ENCODE measurements at places on chromosomes 2 and 18. TPM values are rescaled to one million over a fixed set of nuclear protein-coding genes. Genes with fewer than 3 reads are reported as not detected.

DNA sequence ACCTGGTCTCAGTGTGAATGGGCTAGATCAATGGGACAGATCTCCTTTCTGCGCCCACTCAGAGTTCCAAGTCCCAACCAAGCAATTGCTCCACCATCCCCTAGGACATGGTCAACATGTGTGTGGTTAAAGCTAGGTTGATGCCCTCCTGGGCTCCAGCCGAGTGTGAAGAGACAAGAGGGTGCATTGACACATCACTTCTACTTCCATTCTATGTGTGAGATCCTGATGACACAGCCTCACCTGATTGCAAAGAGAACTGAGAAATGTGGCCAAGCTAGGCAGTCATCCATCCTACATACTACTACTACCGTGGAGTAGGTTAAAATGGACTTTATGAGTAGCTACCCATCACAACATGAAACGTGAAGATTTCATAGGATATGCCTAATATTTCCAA is 106.8 kb downstream of the NCKAP5 start:
- H3K27me3 ChIP-seq: no peaks in the 10 kb centered on the region
- H3K36me3 ChIP-seq: no peaks in the 10 kb centered on the region
- H3K4me3 ChIP-seq: no peak overlapping the region
- H3K27ac ChIP-seq: no peak overlapping the region

DNA sequence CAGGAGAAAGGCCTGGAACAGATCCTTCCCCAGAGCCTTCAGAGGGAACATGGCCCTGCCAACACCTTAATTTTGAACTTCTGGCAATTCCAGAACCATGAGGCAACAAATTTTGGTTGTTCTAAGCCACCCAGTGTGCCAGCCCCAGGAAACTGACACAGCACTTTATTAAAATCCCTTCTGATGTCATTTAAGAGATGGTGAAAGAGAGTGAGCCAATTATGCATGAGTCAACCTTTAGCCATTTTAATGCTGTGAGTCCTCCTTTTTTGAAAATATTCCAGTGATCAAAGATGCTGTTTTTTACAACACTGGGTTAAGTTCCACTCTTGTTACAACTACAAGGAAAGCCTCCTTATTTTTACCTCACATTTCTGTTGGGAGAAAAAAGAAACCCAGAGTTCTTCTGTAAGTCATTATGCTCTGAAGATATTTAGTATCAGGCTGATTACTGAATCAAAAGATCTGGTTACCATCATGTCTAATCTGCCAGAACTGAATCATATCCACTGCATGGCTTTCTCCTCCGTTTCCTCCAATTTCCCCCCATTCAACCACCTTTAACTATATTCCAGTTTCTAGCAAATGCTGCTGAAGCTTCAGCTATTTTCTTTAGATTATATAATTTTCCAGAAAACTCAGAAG is 235.4 kb downstream of the TXNL1 start:
- H3K4me1 ChIP-seq: no peaks in the 10 kb centered on the region
- no peaks in the 10 kb centered on the region for H3K27me3 ChIP-seq
- H3K4me3 ChIP-seq: no peak overlapping the region

DNA sequence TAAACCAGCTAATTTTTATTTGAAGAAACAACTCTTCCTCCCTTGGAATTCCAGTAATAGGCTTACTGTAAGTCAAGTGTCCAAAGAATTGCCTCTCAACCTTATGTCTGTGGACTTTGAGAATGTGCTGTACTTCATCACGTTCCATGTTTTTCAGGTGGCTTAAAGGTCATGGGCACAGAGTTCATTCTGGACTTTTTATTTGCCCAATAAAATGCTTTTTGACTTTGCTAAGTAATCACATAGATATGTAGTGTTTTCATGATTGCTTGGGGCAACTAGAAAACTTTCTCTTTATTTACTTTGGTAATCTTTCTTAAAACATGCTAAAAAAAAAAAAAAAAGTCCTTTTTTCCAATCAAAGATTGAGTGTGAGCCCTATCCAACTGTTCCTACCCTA is 10.4 kb upstream of the DNAH7 start:
- no peaks in the 10 kb centered on the region for H3K27me3 ChIP-seq
- H3K27ac ChIP-seq: no peak overlapping the region
- no peak for DNase-seq
- H3K36me3 ChIP-seq: no peaks in the 10 kb centered on the region

- no peaks in the 10 kb centered on the region for H3K27me3 ChIP-seq
- H3K27ac ChIP-seq: no peak overlapping the region
- no peaks in the 10 kb centered on the region for H3K4me1 ChIP-seq
- no peak overlapping the region for H3K4me3 ChIP-seq
These were observed 57.0 kb downstream of the CD28 start for GRCh38 chr2:203763241-203763937.

DNA sequence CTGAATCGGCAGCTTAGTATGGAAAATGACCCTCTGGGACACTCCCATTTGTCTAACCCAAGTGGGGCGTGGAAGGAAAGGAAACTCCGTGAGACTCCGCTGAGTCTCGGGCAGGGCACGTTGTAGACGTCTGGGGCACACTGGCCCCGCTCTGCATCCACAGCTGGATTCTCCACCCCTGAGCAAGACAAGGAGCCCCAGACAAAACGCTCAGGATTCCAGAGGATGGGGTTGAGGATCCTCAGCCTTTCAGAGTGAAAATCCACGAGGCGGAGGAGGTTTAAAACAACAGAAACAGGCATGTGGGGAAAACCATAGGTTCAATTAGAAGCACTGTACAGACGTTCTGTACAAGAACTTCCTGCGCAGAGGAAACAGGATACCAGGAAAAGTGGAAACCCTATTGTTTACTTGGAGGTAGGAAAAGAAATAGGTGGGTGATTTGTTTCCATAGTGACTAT is 124.9 kb upstream of the ZNF236 start:
- no peak overlapping the region for H3K27ac ChIP-seq
- no peak overlapping the region for H3K4me3 ChIP-seq
- no peaks in the 10 kb centered on the region for H3K36me3 ChIP-seq
- H3K4me1 ChIP-seq: no peaks in the 10 kb centered on the region
- H3K27me3 ChIP-seq: no peaks in the 10 kb centered on the region

The CLK1 gene
- total RNA-seq: 43.5 TPM

The CNDP1 gene
- not detected for total RNA-seq

Measured in ascending aorta (tissue), 2 donors.